Amygdala (tissue), 56 donors: ENCODE measurements at places on chromosomes 12 and 14.

DNA sequence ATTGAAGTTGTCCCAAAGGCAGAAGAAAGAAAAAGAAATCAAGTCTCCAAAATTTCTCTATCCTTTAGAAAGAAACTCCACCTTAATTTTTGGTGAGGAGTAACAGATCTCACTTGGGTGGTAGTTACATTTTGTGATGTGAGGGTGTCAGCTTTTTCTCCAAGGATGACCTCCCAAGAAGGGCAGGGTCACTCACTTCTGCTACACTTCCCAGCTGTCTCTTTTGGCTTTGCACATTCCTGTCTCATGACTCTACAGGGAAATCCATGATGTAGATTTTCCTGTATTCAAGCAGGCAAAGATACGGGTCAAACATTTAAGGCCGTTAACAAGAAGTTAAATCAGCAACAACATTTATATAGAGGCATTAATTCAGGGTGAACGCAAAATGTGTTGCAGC, 1016.4 kb downstream of the NRXN3 start:
- no peak for DNase-seq

DNA sequence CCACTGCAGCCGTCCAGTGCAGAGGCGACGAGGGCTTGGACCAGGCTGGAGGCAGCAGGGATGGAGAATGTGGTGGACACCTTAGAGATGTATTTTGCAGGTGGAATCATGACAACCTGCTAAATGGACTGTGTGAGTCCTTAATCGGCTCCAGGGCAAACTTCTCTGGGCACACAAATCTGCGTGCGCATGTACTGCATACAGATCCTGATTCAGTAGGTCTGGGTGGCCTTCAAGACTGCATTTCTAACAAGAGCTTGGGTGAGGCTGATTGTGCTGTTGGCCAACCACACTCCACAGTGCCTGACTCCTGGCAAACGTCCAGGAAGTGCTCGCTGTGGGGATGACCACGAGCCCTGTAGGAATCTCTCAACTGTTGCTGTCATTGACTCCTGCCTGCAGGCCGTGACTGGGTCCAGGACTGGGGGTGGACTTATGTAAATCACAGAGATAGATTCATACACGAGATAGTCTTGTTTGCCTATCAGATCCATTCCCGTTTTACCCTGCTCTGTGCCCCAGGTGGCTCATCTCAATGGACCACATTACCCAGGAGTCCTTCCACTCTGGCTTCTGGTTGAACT, 27.2 kb downstream of the JDP2 start:
- DNase-seq = no peak

- DNase-seq = no peak
These were observed 11.7 kb downstream of the KDM2B start for GRCh38 chr12:121568971-121569751.

DNA sequence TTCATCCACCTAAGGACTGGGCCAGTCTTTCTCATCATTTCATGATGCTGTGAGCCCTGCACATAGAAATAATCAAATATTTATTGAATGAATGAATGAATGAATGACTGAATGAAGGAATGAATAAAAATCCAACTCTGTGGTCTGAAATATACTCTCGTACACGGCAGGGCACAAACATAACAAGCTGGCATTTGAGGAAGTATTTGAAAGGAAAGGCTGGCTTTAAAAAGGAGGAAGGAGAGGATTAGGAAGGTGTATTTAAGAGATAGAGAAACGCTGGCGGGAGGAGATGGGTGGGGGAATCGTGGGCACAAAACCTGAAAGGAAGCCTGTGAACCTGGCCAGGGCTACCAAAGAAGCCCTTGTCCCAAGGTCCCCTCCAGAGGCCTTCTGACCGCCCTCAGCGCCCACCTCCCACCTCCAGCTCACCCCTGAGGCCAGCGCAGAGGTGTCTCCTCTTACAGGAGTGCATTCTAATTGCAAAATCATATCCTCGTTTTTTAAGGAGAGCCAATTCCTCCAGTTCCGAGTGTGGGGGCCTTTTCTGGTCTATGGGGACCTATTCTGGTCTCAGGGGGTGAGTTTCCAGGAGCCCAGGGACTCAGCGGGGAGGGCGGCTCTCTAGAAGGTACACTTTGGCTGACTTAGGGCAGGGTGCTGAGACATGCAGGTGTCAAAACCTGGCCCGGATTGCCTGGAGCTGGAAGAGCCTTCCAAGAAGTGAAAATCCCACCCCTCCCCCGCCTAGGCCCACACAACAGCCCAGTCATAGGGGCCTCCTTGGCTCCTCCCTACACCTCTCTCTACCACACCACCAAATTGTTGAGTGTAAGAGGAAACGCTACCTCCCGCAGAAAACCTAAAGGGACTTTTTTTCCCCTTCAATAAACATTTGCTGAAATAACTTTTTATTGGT, 8.7 kb upstream of the JDP2 start:
- DNase-seq = no peak

- no peak for DNase-seq
These were observed at the start of gene B4GALNT3 for GRCh38 chr12:459430-460258. B4GALNT3 (plus strand) TSS chr12:459939; CDS start chr12:460377, 438 bp downstream.

GRCh38 chr12:22268973-22269372, 65.5 kb downstream of the ST8SIA1 start:
- DNase-seq = no peak

DNA sequence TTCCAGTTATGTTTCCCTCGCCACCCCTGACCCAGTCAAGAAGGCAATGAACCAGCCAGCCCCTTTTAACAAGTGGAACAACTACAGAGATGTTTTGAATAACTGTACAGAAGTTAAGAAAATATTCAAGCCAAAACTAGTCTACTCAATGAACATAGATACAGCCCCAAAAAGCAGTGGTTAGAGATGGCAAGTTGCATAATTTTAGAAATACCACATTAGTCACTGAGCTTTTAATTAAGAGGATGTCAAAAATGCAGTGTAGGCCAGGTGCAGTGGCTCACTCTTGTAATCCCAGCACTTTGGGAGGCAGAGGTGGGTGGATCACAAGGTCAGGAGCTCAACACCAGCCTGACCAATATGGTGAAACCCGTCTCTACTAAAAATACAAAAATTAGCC, 27.2 kb downstream of the PROX2 start:
- DNase-seq = no peak
